ENCODE measurements at places on chromosomes 5 and 9.

- no peak for DNase-seq
These were observed 349.3 kb downstream of the IRX1 start for GRCh38 chr5:3944930-3945329.

GRCh38 chr9:136137321-136138265, 18.9 kb upstream of the TMEM250 start:
- DNase-seq: no peak

- no peak for DNase-seq
These were observed 110.7 kb upstream of the MAMDC2 start for GRCh38 chr9:69932901-69933300.

DNA sequence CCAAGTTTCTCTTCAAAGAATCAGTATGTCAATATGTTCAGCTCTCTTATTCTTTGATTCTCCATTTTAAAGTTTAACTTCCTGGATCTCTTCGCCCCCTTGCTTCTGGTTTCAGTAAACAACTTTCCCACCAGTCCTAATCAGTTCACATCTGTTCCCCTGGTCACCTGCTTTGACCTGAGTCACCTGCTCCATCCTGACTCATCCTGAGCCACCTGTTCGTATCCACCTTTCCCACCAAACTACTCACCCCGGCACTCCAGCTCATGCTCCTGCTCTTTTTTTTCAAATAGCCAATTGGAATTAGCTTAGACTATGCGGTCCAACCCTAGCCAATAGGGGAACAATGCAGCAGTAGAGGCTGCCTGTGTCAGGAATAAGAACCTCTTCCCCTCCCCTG, 23.6 kb upstream of the CSF1R start:
- DNase-seq: no peak

DNA sequence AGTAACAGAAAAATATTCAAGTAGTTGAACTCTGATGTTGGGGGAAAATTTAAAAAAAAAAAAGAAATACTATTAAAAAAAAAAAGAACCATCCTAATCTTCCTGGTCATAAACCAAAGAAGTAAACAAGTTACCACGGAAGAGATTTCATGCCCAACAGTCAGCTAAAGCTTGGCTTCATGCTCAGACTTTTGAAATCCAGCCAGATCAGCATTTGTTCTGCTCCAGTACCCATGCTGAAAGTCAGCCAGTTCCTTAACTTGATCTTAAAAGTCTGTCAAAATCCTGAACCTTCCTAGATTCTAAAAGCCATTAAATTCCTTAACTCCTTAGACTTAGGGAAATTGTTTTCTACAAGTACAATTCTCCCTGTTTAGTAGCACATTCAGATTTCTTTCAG, 908.7 kb upstream of the CDH9 start:
- no peak for DNase-seq

DNA sequence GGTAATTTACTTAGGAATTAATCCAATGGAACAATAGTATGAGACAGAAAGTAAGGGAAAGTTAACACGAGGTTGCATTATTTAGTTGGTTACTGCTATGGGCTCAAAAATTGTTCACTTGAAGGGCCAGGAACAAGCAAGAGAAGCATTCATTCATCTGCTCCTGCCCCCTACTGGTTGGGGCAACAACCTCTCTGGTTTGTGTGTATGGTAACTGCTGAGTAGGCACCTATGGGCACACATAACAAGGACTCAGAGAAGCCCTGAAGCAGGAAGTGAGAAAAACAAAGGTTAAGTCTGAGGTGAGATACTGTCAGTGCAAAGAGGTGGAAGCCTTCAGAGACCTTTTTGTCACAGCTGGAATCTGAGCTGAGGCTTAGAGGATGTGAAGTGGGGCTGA, 34.4 kb upstream of the RANBP6 start:
- DNase-seq: no peak

GRCh38 chr9:113927277-113927676, 51.2 kb downstream of the ZNF618 start:
- no peak for DNase-seq

- no peak for DNase-seq
These were observed 40.2 kb upstream of the TYRP1 start for GRCh38 chr9:12652973-12653372.

GRCh38 chr9:14272927-14273528, 40.9 kb downstream of the NFIB start:
- peak; percentile 19 for DNase-seq

DNA sequence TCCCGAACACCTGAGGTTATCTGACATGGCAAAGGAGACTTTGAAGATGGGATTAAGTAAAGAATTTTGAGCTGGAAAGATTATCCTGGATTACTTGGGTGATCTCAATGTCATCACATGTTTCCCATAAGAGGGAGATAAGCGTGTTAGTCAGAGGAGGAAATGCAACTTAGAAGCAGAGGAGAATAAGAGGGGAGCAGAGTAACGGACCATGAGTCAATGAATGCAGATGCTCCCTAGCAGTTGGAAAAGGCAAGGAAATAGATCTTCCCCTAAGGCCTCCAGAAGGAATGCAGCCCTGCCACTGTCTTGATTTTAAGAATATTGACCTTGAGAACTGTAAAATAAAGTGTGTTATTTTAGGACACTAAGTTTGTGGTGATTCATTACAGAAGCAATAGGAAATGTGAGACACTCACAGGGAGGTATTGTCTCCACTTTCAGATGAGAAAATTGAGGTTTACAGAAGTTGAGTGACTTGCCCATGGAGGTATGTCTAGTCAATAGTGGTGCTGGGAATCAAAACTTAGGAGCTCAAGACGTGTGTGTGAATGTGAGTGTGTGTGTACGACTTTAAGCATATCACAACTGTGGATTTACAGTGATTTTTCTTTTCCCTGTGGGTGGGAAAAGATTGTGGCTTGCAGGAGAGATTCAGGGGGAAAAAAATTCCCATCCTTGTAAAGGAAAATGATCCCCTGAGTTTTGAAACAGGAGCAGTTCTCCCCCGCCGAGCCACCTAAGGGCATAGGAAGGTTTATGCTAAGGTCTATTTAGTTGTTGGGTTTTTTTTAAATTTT, 125.3 kb downstream of the TRIM32 start:
- no peak for DNase-seq

DNA sequence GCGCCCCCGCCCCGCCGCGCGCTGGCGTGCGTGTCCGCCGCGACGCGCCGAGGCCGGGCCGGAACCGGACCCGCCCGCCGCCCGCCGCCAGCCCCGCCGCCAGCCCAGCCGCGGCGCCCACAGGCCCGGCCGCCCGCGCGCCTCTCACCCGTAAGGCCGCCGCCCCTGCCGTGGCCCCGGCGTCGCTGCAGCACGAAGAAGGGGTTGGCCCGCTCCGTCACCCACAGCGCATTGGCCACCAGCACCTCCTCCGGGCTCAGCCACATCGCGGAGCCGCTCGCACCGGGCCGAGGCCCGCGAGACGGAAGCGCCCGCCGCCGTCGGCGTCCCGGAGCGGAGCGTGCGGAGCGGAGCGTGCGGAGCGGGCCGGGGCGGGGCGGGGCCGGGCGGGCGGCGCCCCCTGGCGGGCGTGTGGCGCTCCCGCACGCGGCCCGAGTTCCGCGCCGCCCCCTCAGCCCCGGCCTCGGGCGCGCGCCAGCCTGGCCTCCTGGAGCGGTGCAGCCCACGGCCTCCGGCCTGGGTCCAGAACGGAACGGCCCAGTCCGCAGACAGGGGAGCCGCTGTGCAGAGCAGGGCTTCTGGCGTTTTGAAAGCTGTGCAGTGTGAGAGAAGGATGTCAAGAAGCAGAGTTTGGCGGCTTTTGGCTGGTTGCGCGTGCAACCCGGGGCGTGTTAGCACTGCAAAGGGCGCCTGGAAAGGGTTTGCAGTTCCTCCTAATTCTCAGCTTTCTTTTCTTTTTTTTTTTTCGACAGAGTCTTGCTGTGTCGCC, at the start of gene TBC1D9B:
Gene TBC1D9B, minus strand, starts transcription at position 342 of the 769 bp plus-strand sequence. Its CDS starts 76 bp downstream, at position 266.
- DNase-seq: peak; percentile 88
